ENCODE measurements at places on chromosomes 3 and 15.

GRCh38 chr15:49621401-49621811 is 558 bp downstream of the DTWD1 start:
- no peak for DNase-seq

DNA sequence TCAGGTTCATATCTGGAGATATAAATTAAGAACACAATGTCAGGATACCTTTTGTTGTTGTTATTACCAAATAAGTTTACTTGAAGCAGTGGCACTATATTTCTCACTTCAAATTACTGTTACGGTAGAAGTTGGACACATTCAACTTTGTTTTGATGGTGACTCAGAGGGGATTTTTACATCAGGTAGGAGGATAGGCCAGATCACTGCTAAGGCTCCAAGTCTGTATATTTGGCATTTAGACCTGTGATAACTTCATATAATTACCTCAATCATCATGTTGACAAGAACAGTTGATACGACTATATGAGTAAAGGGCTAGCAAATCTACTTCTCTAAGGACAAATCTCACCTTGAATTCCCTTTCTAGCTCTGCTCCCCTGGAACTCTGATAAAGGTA is 15.6 kb downstream of the LZTFL1 start:
- no peak for DNase-seq

GRCh38 chr3:122955916-122956692 is 71.5 kb downstream of the SEMA5B start:
- no peak for DNase-seq

DNA sequence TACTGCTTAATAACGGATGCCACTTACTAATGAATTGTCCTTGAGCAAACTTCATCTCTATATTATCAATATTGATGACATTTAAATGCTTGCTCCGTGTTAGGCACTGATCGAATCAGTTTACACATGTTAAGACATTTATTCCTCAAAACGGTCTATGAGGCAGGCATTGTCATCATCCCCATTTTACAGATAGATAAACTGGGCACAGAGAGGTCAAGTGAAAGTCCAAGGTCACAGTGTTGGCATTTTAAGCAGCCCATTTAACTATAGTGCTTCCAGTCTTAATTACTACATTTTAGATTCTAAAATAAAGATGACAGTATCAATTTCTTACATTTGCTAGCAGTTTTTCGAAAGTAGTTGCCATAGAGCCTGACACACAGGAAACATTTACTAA is 966 bp upstream of the ABI3BP start:
- no peak for DNase-seq

DNA sequence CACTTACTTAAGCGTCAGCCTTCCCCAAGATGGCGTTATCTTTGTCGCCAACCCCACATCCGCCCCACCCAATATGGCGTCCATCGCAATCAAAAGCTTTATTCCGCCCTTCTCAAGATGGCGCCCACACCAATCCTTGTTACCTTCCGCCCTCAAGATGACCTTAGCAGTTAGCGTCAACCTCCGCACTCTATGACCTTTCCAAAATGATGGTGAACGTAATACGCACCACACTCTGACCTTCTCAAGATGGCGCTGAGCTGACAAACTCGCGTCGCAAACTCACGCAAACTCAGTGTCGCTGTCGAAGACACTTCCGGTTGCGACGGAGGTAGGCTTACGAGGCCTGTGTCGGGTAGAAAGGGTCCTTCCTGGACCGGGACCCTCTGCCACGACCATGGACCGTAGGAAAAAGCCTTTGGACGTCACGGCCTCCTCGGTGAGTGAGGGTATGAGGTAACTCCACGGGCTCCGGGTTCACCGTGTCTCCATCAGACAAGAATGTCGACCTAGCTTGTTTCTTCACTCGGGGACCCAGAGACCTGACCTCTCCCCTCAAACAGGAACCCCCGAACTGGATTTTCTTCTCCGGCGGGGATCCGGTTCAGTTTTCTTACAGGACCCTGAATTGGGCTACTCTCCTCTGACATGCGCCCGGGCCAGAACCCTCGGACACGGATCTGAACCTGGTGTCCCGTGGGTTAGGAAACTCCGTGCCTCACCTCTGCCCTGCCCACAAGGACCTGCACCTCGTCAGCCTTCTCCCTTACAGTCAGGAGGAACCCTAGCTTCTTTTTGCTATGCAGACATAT is at the start of gene CCDC174:
Gene CCDC174, plus strand, starts transcription at position 323 of the 812 bp plus-strand sequence. Its CDS starts 75 bp downstream, at position 398.
- peak; percentile 87 for DNase-seq

- DNase-seq = no peak
Measured at GRCh38 chr3:143810166-143810952, 37.9 kb downstream of the SLC9A9 start.

GRCh38 chr15:45203182-45203581 is 15.4 kb upstream of the SHF start:
- DNase-seq = no peak

GRCh38 chr3:153767601-153768560 is 353.3 kb upstream of the ARHGEF26 start:
- no peak for DNase-seq

GRCh38 chr3:19527746-19528145 is 379.4 kb downstream of the KCNH8 start:
- DNase-seq = no peak

GRCh38 chr3:19931767-19932188 is 2.2 kb downstream of the EFHB start:
- no peak for DNase-seq

DNA sequence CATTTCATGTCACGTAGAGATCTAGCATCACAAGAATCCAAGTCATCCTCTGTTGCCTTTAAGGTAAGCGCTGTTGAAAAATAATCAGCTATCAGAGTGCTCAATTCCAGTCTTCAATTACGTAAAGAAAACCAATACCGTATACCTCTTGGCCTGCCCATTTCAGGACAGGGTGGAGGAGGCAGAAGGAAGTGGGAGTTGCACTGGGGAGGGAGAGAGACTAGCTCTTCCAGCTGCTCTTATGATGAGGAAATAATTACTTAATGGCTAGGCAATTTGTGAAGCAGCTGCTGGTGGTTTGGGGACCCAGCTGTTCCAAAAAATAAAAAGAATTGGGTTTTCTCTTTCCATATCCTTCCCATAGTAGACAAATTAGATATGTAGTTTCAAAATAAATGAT is 365.8 kb upstream of the MCTP2 start:
- DNase-seq = no peak

- DNase-seq = no peak
Measured at GRCh38 chr3:166263460-166263859, 426.2 kb upstream of the BCHE start.

- DNase-seq = no peak
Measured at GRCh38 chr3:147358144-147358992, 48.0 kb downstream of the ZIC4 start.

- no peak for DNase-seq
Measured at GRCh38 chr15:51833772-51834171, 4.3 kb downstream of the TMOD3 start.

DNA sequence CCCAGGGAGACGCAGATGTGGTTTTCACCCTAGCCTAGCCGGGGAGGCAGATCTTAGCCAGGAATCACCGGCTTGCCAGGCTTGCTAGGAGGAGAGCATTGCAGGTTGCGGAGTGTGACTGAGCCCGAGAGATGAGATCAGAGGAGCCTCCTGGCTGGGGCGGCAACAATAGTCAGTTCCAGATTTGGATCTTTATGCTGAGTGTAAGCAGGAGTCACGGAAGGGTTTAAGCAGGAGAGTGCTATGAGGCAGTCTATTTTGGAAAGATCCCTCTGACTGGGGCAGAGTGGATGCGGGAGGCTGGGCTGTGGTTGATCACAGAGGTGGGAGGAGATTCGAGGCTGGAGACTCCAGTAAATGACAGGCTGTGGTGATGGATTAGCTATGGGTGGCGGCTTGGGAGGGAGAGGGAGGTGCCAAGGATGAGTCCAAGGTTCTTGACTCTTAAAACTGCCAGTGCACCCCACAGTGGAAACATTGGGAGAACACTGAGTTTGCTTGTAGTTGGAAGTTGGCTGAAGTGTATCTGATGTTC is 10.4 kb upstream of the BAHD1 start:
- DNase-seq = no peak

- DNase-seq = no peak
Measured at GRCh38 chr15:70817266-70817665, 36.7 kb downstream of the LARP6 start.

DNA sequence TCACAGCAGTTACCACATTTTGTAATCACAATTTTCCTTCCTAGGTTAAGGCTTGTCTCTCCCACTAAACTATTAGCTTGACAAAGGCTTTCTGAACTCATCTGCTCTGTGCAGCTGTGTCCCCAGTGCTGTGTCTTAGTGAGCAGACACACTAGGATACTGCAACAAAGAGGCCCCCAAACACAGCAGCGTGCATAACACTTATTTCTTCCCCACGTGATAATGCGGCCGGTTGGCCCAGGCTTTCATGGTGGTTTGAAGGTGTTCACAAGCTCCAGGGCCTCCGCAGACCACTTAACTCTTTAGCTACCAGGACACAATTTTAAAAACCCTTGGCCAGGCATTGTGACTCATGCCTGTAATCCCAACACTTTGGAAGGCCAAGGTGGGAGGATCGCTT is 2.2 kb upstream of the HDAC11 start:
- DNase-seq = no peak

DNA sequence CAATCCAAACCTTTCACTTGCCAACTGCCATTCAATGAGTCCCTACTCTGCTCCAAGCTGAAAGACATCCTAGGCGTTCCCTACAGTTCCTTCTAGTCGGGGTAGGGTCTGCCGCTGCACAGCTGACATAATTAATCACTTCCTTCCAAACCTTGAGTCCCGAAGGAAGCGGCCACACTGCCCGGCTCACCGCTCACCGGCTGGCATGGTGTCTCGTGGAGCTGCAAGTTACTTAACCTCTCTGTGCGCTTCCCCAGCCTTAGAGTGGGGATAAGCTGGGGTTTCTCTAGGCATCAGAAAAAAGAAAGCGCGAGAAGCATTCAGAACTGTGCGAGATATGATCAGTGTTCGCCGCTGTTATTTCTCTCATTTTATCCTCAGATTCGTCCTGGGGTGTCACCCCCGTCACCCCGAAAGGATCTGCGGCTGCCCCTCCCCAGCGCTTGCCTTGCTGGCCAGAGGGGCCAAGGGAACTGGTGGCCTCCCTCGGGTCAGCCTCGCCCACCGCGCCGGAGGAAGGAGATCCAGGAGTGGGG is 748 bp downstream of the MRPS25 start:
- no peak for DNase-seq

- DNase-seq = no peak
Measured at GRCh38 chr3:197501496-197501878, 54.3 kb downstream of the BDH1 start.

DNA sequence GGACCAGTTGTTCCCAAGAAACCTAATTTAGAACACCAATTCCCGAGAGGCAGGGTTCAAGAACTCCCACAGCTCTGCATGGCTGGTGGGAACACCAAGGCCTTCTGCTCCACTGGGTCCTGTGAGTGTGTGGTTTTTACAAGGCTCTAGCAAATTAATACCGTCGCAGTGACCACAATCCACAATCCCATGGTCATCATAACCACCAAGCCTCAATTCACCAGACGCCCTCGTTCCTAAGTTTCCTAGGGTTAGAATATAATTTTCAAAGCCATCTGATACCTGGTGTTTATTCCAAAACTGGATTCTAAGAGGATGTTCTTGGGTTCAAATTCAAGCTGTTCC is 114.9 kb upstream of the RPL32 start:
- DNase-seq = no peak

- DNase-seq = no peak
Measured at GRCh38 chr3:99866261-99866761, 48.6 kb downstream of the CMSS1 start.

GRCh38 chr15:100667405-100668347 is 65.3 kb downstream of the ASB7 start:
- DNase-seq = no peak

GRCh38 chr3:73499787-73500186 is 125.0 kb downstream of the PDZRN3 start:
- DNase-seq = no peak

DNA sequence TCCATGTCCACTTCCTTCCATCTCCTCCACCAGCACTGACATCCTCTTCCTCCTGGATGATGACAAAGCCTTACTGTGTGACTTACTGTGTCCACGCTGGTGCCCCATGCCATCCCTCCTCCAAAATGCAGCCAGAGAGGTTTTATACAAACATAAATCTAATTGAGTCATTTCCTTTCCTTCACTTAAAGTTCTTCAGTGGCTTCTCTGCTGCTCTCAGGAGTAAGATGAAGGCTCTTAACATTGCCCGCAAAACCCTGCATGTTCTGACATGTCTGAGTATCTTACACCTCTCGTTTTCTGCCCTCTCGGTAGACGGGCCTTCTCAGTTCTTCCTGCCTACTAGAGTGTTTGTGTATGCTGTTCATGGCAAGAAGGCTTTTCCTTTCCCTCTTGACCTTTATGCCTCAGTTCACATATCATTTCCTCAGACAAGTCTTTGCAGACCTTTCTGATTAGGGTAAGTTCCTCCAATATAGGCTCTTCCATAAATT is 175.5 kb downstream of the CFAP20DC start:
- DNase-seq = no peak

GRCh38 chr15:65354835-65355172 is 23.0 kb downstream of the IGDCC3 start:
- no peak for DNase-seq
